Activated CD8-positive, alpha-beta memory T cell treated with anti-CD3 and anti-CD28 coated beads for 4 hours (primary cell): ENCODE measurements at places on chromosomes 13 and 19.

DNA sequence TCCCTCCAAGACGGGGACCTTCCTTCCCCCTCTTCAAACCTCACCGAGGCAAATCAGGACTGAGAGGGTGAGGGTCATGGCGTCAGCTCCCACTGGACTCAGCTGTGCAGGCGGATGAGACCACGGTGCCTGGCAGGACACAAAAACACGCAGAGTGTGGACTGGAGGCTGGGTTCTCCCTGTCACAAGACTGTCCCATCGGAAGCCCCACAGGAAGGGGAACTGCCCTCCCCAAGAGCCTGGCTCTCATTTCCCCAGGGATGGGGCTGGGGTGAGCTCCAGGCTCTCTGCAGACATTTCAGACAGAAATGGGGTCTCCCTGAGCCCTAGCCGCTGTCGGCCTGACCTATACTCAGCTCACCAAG is at the start of gene LILRB5:
TSS of gene LILRB5 (minus strand) at position 158 of the 365 bp plus-strand sequence. CDS start at position 78, 80 bp downstream.
- no peak for DNase-seq

DNA sequence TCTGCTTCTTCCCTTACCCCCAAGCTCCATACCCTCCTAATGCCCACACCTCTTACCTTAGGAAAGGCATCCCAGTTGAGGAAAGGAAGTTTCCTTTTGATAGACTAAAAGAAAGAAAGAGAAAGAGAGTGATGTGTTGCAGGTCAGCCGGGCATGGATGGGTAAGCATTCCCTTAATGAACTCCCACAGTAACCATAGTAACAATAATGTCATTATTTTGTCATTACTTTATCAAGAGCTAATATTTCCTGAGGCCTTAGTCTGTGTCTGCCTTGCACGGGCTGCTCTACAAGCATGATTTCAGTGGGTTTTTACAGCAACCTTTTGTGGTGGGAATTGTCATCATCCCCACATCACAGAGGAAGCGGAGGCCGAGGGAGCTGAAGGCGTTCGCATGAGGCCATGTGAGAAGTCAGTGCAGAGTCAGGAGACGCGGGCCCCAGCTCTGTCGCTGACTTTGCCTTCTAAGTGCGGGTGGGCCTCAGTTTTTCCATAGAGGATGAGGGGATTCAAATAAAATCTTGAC is 2.5 kb downstream of the KRTDAP start:
- no peak for DNase-seq

DNA sequence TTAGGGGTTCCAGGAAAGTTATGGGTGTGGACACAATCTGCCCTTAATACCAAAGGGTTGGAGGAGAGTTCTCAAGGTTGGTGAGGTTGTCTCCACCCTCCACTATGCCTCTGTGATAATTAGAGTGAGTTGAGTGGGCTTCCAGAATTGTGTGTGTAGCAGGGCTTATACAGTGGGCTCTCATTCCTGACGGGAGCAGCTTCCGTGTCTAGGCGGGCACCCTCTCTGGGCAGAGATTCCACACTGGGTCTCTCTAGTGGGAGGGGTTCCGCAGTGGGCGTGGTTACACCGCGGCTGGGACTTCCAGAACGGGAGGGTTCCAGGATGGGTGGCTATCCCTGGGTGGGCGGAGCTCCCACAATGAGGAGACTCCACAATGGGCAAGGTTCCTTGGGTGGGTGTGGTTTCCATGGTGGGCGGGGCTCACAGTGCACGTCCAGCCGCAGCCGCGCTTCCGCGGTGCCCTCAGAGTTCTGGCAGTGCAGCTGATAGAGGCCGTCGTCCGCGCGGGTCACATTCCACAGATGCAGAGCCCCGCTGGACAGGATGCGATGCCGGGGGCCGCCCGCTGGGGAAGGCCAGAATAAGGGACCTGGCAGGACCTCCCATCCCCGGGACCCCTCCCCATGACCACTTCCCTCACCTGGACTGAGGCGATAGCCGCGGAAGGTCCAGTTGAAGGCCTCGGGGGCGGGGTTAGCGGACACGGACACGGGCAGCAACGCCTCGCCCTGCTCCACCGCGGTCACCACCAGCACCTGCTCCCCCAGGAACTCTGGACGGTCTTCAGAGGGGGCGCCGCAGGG is 8.4 kb downstream of the NPHS1 start:
- DNase-seq: no peak

DNA sequence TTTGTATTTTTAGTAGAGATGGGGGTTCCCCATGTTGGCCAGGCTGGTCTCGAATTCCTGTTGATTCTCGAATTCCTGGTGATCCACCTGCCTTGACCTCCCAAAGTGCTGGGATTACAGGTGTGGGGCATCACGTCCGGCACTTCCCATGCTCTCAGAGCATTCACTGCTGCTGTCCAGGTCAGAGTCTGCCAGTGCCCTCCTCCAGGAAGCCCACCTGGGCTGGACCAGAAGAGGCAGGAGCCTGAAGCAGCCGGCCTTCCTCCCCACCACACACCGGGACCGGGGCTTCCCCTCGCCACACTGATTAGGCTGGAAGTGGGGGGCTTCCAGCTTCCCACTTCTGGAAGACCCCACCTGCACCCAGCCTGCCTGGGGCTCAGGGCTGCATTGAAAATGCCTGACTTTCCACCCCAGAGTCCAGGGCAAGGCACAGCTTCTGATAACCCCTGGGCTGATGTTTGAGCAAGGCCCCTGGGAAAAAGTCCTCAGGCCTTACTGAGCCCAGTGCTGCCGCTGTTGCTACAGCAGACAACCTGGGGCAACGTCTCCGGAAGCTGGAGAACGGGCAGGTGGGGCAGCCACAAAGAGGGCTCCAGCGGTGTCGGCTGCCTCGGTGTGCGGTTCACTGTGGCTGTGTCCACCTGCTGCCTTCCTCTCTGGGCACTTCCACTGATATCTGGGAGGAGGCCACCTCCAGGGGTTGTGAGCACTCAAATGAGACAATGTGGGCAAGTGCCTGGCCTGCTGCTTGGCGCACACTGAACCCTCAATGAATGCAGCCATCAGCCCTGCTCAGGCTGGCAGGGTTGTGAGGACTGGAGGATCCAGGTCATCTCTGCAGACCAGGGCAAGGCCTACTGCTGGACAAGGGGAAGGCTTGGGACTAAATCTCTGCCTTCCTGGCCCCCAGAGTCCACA is 22.6 kb downstream of the CEBPA start:
- no peak for DNase-seq

DNA sequence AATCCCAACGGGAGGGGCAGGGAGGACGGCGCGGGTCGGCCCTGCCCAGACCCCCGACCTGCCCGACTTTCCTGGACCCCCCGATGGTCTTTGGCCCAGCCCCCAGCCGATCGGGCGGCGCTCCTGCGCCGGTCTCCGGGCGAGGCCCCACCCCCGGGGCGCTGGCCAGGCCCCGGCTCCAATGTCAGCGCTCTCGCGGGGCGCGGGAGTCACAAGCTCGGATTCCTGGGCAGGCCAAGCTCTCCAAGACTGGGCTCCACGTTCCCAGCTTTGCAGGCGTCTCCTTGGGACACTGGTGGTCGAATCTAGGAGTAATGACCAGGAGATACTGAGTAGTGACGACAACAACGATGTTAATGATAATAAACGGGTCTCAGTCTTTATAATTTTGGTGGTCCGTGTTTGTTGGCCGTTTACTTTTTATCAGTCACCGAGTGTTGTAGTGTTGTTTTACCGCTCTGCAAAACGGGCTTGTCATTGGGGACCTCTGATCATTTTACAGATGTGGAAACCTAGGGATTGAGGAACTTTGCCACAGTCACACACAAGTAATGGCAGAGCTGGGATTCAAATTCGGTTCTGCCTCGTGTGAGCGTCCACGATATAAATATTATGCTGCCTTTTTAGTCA is 545 bp downstream of the RAD23A start:
- no peak for DNase-seq

DNA sequence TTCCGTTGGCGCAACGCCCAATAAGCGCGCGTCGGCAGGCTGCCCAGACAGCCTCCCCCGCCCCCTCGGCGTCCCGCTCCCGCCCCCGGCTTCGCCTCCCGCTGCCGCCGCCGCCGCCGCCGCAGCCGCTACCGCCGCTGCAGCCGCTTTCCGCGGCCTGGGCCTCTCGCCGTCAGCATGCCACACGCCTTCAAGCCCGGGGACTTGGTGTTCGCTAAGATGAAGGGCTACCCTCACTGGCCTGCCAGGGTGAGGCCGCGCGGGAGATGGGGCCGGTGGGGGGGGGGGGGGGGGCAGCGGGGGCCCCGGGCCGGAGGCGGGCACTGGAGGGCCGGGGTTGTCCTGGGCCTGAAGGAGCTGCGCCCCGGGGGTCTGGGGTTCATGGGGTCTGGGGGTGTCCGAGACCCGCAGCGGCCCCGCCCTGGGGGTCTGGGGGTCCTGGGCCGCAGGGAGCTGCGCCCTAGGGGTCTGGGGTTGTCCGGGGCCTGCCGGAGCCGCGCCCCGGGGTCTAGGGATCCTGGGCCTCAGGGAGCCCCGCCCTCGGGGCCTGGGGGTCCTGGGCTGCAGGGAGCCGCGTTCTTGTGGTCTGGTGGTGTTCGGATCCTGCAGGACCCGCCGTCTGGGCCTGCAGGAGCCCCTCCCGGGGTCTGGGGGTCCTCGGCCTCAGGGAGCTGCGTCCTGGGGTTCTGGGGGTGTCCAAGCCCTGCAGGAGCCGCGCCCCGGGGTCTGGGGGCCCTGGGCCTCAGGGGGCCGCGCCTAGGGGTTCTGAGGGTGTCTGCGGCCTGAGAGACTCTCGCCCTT is at the start of gene HDGFL2:
TSS of gene HDGFL2 (plus strand) at position 124 of the 801 bp plus-strand sequence. CDS start at position 178, 54 bp downstream.
- no peak for DNase-seq

GRCh38 chr13:33180122-33180804 is 105.3 kb downstream of the STARD13 start:
- no peak for DNase-seq

- no peak for DNase-seq
Observed at GRCh38 chr13:75581874-75582640, 32.5 kb downstream of the UCHL3 start.

DNA sequence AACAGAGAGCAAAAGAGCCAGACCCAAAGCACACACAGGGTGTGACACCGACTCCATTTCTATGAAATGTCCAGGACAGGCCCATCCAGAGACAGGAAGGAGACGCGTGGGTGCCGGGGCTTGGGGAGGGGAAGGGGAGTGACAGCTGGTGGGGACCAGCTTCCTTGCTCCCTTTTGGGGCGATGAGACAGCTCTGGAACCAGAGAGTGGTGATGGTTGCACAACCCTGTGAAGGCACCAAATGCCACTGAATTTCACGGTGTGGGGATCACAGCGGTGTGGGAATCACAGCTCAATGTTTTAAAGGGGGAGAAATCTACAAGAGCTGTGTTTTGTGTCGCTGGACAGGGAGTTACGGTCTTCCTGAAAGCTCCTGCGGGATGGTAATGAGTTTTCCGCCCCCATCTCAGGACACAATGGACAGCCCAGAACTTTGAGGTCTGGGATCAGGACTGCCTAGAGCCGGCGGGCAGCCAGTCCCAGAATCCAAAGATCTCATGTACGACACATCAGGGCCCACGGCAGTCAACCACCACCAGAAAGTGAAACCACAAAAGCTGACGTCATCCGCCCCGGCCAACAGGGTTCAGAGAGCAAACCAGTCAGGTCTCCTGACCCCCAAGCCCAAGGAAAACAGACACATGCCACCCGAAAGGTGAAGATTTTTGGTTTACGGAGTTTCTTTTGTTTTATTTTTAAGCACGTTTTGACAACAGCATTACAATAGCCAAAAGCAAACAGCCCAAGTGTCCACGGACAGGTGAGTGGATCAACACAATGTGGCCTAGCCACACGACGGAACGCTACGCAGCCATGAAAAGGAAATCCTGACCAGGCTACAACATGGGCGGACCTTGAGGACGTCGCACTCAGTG is 7.3 kb downstream of the SGTA start:
- DNase-seq: peak; percentile 49

- no peak for DNase-seq
Observed at GRCh38 chr13:76943646-76944045, 4.7 kb upstream of the ACOD1 start.

DNA sequence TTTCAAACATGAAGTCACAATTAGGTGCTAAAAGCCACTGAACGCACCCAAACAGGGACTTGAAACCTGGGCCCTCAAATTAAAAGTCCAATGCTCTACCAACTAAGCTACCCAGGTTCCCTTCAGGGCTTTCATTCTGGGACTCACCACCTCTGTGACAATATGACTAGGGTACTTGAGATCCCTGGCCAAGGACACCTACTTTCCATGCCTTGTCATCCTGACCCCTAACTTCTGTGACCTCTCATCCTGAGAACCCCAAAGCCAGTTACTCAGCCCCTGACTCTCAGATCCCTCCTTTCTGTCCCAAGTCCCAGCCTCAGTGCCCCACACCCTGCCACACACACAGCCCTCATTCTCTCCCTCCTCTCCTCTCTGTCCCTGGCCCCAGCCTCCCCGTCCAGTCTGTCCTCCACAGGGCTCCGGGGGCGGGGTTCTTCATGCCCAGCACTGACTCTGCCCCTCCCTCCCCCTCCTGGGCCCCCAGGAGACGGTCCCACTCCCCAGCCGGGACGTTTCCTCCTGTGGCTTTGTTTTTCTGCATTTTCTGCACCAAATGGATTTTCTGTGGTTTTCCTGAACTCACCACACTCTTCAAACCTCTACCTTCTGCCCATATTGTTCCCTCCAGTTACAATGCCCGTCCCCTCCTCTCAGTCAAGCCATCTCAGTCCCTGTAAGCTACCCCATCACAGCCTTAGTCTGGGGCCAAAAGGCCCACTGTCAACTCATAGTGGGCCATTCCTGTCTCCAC is 7.0 kb downstream of the RCN3 start:
- DNase-seq: no peak

DNA sequence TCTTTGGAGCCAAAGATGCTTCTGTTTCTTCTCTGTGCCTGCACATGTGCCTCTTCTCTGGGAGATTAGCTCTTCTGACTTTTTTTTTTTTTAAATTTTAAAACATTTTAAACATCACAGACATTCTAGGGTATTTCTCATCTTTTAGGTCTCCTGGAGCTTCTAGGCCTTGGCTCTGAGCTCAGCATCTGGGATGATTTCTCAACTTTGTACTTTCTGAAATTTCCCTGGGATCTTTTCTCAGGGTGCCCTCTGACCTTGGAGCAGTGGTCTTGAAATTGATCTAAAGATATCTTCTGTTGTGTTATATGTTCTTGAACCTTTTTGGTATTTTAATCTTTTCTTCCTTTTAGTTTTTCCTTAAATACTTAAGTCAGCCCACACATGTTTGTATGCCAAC is 6.2 kb downstream of the WASF3 start:
- DNase-seq: no peak

- DNase-seq: no peak
Observed at GRCh38 chr13:114155320-114155719, 22.9 kb upstream of the RASA3 start.

GRCh38 chr13:34620074-34620850 is 321.8 kb upstream of the NBEA start:
- no peak for DNase-seq
